T-helper 1 cell (primary cell): ENCODE measurements at places on chromosomes 6 and 20.

DNA sequence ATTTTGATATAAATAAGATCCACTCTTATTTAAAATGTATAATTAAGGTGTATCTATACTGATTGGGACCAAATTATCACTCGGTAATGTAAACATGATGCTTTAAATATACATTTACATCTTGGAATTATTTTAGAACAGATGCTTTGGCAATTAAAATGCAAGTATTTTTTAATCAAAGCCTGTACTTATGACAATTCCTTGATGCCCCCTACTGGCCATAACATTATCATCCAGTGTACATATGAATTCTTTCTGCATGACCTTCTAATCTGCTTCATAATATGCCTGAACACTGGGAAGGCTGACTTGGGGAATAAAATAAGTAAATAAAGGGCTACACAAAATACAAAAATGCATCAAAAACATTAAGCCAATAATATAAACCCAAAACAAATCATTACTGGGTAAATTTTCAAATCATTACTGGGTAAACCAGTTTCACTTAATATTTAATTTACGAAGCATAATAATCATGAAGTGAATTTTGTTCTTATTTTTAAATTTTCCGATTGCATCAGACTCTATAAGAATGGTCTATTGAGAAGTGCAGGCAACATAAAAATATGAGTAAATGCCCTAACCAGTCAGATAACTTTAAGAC lies 65.1 kb downstream of the CGA start:
- peak; percentile 7 for DNase-seq

GRCh38 chr6:36053878-36054277 lies 26.3 kb downstream of the MAPK14 start:
- no peak for DNase-seq

- no peak for DNase-seq
Observed at GRCh38 chr6:138833816-138834539, 38.1 kb downstream of the ECT2L start.

GRCh38 chr6:3321042-3321441 lies 62.3 kb downstream of the PSMG4 start:
- no peak for DNase-seq

- no peak for DNase-seq
Observed at GRCh38 chr6:119296036-119297035, 53.2 kb downstream of the MAN1A1 start.

- no peak for DNase-seq
Observed at GRCh38 chr6:138285800-138286199, 67.5 kb upstream of the PBOV1 start.

GRCh38 chr6:130529569-130530149 lies 163.8 kb downstream of the TMEM200A start:
- no peak for DNase-seq

DNA sequence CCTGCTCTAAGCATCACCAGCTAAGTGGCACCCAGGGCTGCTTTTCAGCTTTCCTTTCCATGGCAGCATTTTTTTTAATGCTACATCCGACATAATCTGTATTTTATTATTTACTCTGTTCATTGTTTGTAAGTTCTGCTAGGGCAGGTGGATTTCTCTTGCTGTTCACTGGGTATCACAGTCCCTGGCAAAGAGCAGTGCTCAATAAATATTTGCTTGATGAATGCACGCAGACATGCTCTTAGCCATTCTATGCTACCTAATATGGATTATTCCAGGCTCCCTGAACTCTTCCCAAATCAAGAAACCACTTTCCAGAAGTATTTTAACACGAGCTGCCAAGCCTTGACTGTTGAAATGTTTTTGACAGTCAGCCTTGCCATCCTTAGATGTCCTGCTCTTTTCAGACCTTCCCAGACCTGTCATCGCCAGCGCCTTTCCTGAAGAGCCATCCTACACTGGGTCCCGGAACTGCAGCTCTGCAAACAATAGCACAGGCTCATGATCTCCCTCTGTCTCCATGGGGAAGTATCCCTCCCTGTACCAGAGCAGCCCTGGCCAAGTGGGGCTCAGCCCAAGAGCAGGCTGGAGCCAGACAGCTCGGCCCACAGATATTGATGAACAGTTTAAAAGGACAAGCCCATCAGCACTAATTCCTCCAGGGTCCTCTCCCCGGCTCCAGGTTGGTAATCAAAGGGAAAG lies 136.5 kb upstream of the CDH4 start:
- DNase-seq = no peak

DNA sequence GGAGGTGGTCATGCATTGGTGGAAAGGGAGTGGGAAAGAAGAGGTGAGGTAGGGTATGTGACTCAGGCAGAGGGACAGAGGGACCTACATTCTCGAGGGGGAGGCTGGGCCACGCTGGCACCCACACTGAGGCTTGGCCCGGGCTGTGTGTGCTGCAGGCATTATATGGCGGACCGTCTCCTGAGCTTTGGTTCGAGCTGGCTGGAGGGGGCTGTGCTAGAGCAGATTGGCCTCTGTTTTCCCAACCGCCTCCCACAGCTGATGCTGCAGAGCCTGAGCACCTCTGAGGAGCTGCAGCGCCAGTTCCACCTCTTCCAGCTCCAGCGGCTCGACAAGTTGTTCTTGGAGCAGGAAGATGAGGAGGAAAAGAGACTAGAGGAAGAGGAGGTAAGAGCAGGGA lies 23.4 kb downstream of the DNPH1 start:
- DNase-seq = no peak

- DNase-seq = no peak
Observed at GRCh38 chr6:69988458-69989126, 122.2 kb downstream of the COL19A1 start.

- DNase-seq = no peak
Observed at GRCh38 chr20:51758978-51759544, 9.1 kb downstream of the ATP9A start.

GRCh38 chr20:22248051-22248667 lies 336.2 kb downstream of the FOXA2 start:
- DNase-seq = no peak

DNA sequence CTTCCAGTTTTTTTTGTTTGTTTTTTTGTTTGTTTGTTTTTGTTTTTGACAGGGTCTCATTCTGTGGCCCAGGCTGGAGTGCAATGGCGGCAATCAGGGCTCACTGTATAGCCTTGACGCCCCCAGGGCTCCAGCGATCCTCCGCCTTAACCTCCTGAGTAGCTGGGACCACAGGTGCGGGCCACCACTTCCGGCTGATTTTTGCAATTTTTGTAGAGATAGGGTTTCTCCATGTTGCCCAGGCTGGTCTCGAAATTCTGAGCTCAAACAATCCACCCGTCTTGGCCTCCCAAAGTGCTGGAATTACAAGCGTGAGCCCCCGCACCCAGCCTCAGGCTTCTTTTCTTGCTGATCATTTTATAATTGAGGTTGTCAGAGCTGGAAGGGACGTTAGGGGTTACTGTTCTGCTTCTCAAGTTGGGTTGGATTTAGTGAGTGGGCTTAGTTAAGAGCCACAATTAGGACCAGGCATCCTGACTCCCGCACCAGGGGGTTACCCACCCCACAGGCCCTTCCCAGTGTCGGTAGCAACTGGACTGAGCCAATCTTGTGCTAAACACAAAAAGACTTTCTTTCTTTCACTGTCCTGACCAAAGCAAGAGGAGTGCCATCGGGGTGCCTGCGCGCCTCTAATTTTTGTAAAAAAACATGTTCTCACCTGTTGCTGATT lies 13.1 kb upstream of the ZSCAN9 start:
- DNase-seq = no peak

- no peak for DNase-seq
Observed at GRCh38 chr20:24163506-24163905, 174.9 kb upstream of the GGTLC1 start.

DNA sequence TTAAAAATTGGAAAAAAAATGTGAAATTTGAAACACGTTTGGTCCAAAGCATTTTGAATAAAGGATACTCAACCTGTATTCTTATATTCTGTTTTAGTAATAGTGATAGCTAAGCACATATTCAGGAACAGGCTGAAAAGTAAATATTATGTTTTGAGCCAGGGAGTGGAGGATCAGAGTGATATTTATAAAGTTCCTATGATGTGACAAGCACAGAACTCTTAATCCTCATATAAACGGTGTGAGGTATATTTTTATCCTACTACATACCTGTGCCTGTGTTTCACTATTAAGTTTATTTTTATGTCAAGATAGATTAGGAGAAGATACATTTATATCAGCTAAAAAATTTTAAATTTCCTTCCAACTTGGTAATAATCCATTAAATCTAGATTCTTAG lies 225.5 kb downstream of the EPHA7 start:
- DNase-seq = no peak

GRCh38 chr20:20837574-20838021 lies 125.2 kb upstream of the RALGAPA2 start:
- DNase-seq = no peak

DNA sequence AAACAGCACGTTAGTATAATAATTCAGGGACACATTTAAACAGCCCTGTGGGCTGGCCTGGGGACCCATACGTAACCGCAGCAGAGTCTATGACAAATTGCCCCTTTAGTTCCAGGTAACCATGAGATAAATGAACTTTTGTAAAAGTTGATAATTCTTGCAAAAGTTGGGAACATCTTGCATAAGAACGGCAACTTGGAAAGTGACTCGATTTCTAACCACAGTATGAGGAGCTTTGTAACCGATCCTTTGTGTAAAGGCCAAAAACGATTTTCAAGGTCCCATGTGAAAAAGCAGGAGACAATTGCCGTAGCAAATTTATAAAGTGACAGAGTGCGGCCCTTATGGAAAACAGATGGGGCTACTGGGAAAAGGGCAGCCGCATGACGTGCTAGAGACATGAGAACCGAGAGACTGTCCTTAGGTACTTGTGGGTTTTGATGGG lies 81.6 kb downstream of the PSMG4 start:
- no peak for DNase-seq

DNA sequence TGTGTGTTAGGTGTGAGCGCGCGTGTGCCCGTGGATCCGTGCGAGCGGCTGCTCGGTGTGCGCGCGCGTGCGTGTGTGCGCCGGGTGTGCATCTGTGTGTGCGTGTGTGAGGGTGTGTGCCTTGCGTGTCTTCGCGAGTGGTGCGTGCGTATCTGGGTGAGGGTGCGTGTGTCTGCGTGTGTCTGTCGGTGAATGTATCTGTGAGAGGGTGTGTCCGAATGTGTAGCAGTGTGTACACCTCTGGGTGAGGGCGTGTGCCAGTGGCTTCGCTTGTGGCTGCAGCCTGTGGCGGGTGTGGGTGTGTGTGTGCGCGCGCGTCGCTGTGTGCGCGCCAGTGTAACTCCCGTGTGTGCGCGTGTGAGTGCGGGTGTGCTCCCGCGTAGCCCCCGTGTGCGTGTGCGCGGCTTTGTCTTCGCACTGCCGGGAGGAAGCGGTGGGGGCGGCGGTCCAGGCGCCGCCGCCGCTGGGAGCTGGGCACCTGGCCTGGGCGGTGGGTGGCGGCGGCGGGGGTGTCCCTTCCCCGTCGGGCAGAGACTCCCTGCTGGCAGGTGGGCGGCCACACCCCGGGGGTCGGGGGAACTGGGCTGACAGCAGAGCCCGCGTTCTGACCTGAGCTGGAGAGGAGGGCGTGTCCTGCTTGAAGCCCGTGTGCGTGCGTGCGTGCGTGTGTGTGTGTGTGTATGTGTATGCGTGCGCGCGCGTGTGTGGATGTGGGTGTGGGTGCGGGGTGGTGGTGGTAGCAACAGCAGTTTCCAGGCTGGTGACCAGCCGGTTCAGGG lies 61.3 kb upstream of the EPB41L1 start:
- DNase-seq = no peak

- no peak for DNase-seq
Observed at GRCh38 chr6:143647191-143647590, 30.6 kb upstream of the PHACTR2 start.

GRCh38 chr6:41735427-41736185 lies at the start of gene TFEB:
TSS of gene TFEB (minus strand) at chr6:41735608. CDS start at chr6:41691213, 44,395 bp downstream.
- peak; percentile 86 for DNase-seq

DNA sequence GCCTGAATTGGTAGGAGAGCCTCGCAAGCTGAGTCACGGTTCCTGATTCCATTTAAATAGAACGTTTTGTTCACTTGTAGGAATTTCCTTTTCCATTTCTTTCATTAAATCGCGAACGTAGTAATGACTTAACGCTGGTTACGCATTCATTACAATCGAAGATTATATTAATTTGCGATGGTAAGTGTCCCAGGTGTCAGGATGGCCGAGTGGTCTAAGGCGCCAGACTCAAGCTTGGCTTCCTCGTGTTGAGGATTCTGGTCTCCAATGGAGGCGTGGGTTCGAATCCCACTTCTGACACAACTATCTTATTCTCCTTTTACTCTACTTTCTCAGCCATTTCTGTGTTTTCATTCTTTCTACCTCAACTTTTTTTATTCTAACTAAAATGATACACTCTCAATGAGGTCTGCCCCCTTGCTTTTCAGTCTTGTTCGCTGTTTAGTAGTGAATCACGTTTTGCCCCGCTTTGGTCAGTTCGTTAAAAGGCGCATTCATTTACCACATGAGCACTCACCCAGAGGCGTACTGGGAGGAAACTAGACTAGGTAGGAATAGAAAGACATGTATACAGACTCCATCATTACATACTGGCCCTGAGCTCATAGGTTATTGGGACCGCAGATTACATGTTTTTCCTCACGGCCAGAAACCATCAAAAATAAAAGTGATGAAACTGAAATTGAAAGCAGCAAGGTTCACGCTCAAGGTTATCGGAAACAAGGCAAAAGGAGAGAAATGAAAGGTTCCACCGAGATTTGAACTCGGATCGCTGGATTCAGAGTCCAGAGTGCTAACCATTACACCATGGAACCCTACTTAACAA lies 17.3 kb upstream of the TRIM27 start:
- peak; percentile 88 for DNase-seq

DNA sequence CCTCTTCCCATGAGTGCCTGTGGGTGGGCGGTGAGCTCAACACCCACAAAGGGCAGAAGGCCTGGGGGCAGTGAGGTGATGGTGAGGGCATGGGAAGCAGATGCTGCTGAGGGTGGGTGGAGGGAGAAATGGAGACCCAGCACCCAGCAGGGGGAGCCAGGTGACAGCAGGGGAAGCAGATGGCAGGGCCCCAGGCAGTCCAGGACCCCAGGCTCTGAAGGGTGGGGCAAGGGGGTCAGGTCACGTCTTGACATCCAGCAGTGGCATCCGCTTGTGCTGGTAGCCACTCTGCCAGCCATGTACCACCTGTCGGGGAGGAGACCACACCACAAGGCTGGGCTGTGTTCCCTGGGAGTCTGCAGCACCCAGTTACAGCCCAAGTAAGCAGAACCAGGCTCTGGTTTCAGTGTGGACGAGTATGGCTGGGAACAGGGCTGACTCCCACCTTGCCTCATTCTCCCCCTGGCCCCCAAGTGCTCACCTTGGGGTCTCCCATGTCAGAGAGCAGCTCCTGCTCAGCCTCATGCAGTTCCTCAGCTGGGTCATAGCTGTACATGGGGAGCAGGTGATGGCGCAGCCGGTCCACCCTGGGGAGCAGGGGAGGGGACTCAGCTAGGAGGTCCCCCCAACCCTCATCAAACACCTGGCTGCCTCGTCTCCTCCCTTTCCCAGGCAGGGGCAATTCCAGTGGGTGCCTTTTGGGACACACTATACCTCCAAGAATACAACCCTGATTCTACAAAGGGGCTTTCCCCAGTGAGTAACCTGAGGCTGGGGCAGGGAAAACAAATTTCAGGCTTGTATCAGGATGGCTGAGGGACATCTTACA lies 2.0 kb downstream of the SMIM29 start:
- DNase-seq = peak; percentile 27

DNA sequence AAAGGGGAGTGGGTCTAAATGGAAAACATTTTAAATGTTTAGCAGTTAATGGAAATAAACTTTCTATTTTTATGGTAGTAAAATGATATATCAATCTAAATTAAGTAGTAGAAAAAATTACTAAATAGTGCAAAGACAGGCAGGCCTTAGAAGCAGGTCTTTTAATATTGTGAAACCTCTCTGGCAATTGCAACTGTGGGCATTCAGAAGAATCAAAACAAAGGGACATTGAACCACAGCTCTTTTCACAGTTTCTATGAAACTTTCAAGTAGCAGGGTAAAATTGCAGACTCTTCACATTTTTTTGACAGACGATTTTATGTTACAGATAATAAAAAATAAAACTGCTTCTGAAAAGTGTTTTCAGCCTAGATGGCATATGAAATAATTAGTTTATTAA lies 533.7 kb downstream of the BCKDHB start:
- DNase-seq = no peak
